ENCODE measurements at places on chromosomes 3 and 15. TPM values are rescaled to one million over a fixed set of nuclear protein-coding genes. Genes with fewer than 3 reads are reported as not detected.

ATP1B3 gene
- 155 TPM for total RNA-seq

B3GNT5 gene
- 9.4 TPM for total RNA-seq

MCF2L2 gene
- total RNA-seq, result 4.6 TPM

CCDC39 gene
- not detected for total RNA-seq

TLR9 gene
- total RNA-seq, result not detected

CFAP100 gene
- total RNA-seq, result not detected

NMNAT3 gene
- 17.5 TPM for total RNA-seq

GRCh38 chr3:100782348-100782747 is 73.1 kb downstream of the TFG start:
- H3K27ac ChIP-seq, result no peak overlapping the region
- no peak overlapping the region for H3K4me3 ChIP-seq
- DNase-seq, result no peak

GRCh38 chr3:171039674-171040073 is 13.2 kb upstream of the SLC2A2 start:
- H3K4me1 ChIP-seq, result peaks cover 40% of the 10 kb centered on the region
- no peaks in the 10 kb centered on the region for H3K27me3 ChIP-seq
- no peak overlapping the region for H3K27ac ChIP-seq

DNA sequence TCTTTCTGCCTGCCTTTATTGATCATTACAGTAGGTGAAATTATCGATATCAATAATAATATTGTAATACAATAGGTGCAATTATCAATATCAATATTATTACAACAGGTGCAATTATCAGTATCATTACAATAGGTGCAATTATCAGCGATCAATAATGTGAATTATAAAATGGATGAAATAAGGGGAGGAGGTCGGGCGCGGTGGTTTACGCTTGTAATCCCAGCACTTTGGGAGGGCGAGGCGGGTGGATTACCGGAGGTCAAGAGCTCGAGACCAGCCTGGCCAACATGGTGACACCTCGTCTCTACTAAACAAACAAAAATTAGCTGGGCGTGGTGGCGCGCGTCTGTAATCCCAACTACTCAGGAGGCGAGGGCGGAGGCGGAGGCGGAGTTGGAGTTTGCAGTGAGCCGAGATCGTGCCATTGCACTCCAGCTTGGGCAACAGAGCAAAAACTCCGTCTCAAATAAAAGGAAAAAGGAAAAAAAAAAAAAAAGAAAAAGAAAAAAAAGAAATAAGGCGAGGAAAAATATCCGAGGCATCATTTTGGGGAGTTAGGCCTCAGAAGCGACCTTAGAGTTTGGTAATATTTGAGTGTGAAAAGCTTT is 611 bp upstream of the BNIP2 start:
- no peaks in the 10 kb centered on the region for H3K27me3 ChIP-seq
- H3K27ac ChIP-seq, result peak overlapping the region; percentile 90
- H3K4me3 ChIP-seq, result peak overlapping the region; percentile 99
- DNase-seq, result peak; percentile 81
- 0 out of 2 replicates have a peak, but pooled peaks cover 4% of the 10 kb centered on the region for H3K4me1 ChIP-seq
- H3K36me3 ChIP-seq, result no peaks in the 10 kb centered on the region

DNA sequence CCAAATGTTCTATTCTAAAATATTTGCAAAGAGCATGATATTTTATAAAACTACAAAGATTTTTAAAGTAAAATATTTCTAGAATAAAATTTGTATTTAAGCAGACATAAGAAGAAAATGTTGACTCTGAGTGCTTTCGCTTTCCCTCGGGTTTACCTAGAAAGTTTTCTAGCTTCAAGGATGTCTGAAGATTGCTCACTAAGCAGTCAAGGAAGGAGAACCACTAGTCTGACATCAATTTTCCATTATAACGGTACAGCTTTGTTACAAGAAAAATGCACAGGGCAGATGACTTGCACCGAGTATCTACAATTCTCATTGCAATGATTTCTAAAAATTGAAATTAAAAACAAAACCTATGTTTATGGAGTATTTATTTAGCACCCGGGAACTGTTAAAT is 14.2 kb downstream of the GPR15 start:
- no peak for DNase-seq
- no peaks in the 10 kb centered on the region for H3K4me1 ChIP-seq
- H3K4me3 ChIP-seq, result no peak overlapping the region
- no peak overlapping the region for H3K27ac ChIP-seq
- H3K36me3 ChIP-seq, result no peaks in the 10 kb centered on the region
- H3K27me3 ChIP-seq, result no peaks in the 10 kb centered on the region

- no peaks in the 10 kb centered on the region for H3K27me3 ChIP-seq
- H3K4me1 ChIP-seq, result no peaks in the 10 kb centered on the region
- H3K36me3 ChIP-seq, result no peaks in the 10 kb centered on the region
- peak; percentile 52 for DNase-seq
Measured at GRCh38 chr15:87576486-87577176, 679.9 kb downstream of the NTRK3 start.

- H3K27me3 ChIP-seq, result no peaks in the 10 kb centered on the region
- no peak for DNase-seq
- H3K4me3 ChIP-seq, result no peak overlapping the region
Measured at GRCh38 chr15:47890397-47891150, 173.3 kb downstream of the SEMA6D start.

DNA sequence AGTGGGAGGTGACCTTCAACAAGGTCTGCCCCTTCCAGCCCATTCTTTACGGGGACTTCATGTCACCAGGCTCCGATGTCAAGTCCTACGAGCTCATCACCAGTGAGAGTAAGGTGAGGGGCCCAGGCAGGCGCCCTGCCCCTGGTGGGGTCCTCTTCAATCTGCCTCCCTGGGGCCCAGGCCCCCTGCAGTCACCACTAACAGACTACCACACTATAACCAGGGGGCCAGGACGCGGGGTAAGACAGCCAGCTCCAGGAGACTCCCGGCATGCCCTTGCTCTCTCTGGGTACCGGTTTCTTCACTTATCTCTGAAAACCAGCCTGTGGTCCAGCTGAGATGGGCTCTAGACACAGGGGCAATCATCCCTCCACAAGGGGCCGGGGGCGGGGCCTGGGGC is 63.9 kb downstream of the DNAH1 start:
- no peak for DNase-seq
- no peaks in the 10 kb centered on the region for H3K27me3 ChIP-seq
- H3K4me1 ChIP-seq, result no peaks in the 10 kb centered on the region
- H3K36me3 ChIP-seq, result no peaks in the 10 kb centered on the region
- H3K4me3 ChIP-seq, result no peak overlapping the region

- H3K4me3 ChIP-seq, result no peak overlapping the region
- no peak overlapping the region for H3K27ac ChIP-seq
- H3K4me1 ChIP-seq, result no peaks in the 10 kb centered on the region
- H3K27me3 ChIP-seq, result no peaks in the 10 kb centered on the region
Measured at GRCh38 chr3:63228677-63229076, 49.4 kb upstream of the SYNPR start.

DNA sequence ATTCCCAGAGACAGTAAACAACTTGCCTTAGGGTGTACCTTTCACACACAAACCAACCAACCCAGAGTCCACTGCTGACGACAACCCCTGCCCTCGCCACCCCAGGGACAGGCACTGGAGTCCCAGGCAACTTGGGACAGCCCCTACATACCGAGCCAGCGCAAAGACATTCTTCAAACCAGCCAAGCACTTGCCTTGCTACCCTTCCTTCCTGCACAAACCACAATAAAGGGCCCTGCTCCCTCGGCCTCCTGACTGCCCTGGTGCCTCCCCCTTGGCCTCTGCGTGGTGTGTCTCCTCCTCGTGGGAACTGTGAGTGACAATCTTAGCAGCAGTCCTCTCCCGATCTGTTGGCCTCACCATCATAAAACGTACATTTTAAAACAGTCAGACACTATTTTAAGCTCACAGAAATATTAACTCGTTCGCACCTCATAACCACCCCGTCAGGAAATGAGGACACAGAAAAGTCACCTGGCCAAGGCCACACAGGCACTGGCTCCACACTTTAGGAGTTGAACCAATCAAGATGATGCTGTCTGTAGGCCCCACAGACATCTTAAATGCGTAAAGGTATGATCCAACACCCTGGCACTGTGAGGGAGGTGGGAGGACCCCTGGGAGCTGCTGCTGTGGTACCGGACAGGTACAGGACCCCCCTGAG is 113.8 kb downstream of the ADCY5 start:
- no peaks in the 10 kb centered on the region for H3K36me3 ChIP-seq
- H3K27me3 ChIP-seq, result no peaks in the 10 kb centered on the region
- DNase-seq, result no peak
- H3K4me3 ChIP-seq, result no peak overlapping the region
- no peak overlapping the region for H3K27ac ChIP-seq
- H3K4me1 ChIP-seq, result no peaks in the 10 kb centered on the region

DNA sequence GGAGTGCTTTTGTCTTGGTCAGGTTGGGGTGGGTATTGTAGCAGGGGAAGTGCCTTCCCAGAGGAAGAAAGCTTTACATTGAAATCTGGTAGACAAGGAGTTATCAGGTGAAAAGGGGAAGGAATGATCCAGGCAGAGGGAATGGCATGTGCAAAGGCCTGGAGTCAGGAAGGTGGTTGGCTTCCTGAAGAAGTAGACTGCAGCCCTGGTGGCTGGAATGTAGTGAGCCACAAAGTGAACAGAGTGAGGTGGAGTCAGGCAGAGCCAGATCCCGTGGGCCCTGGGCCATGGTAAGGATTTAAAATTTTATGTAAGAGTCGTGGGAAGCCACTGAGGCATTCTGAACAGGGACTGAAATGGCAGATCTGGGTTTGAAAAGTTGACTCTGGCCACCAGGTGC is 58.3 kb downstream of the RAB11A start:
- H3K27ac ChIP-seq, result no peak overlapping the region
- H3K4me3 ChIP-seq, result no peak overlapping the region
- H3K4me1 ChIP-seq, result no peaks in the 10 kb centered on the region

- H3K4me3 ChIP-seq, result no peak overlapping the region
- H3K27ac ChIP-seq, result no peak overlapping the region
- DNase-seq, result no peak
- H3K27me3 ChIP-seq, result no peaks in the 10 kb centered on the region
Measured at GRCh38 chr3:27667751-27668150, 54.4 kb downstream of the EOMES start.

- peaks cover 12% of the 10 kb centered on the region for H3K4me1 ChIP-seq
- no peaks in the 10 kb centered on the region for H3K36me3 ChIP-seq
Measured at GRCh38 chr3:50340448-50341329, at the start of gene RASSF1. RASSF1 (minus strand) TSS chr3:50340836; CDS start chr3:50340805, 31 bp downstream.

GRCh38 chr3:115418583-115418982 is 204.7 kb upstream of the GAP43 start:
- H3K36me3 ChIP-seq, result no peaks in the 10 kb centered on the region
- no peak overlapping the region for H3K4me3 ChIP-seq
- H3K27me3 ChIP-seq, result no peaks in the 10 kb centered on the region
- H3K4me1 ChIP-seq, result no peaks in the 10 kb centered on the region
- no peak for DNase-seq
- H3K27ac ChIP-seq, result no peak overlapping the region

Measured in Caco-2 (cell line).